Fibroblast of skin of right biceps (primary cell): ENCODE measurements at places on chromosomes 12 and 14.

GRCh38 chr12:76520348-76520747, 39.2 kb downstream of the OSBPL8 start:
- no peak for DNase-seq

- peak; percentile 91 for DNase-seq
Measured at GRCh38 chr12:22729957-22730443, 105.0 kb downstream of the ETNK1 start.

GRCh38 chr12:50740307-50740706, 23.6 kb upstream of the ATF1 start:
- no peak for DNase-seq

DNA sequence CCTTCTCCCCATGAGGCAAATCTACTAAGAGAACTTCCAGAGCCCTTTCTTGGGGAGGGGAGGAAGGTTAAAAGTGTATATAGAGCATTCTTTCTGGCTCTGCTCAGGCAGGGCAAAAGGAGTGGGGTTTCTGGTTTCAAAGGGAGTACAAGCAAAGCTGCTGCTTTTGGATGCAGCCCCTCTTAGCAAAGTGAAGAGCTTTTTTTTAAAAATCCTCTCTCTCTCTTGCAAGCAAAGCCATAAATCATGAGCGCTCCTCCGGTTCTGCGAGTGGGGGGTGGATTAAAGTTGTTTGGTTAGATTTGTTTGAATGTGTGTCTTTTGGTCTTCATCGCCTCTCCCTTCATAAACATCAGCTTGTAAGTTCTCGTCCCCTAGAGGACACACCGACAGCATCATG, 546.6 kb upstream of the TBX3 start:
- peak; percentile 64 for DNase-seq

GRCh38 chr12:124309231-124309630, 14.3 kb downstream of the RFLNA start:
- no peak for DNase-seq

GRCh38 chr12:15289192-15289591, 33.1 kb upstream of the PTPRO start:
- peak; percentile 19 for DNase-seq

- no peak for DNase-seq
Measured at GRCh38 chr12:88566430-88566829, 13.8 kb downstream of the KITLG start.

DNA sequence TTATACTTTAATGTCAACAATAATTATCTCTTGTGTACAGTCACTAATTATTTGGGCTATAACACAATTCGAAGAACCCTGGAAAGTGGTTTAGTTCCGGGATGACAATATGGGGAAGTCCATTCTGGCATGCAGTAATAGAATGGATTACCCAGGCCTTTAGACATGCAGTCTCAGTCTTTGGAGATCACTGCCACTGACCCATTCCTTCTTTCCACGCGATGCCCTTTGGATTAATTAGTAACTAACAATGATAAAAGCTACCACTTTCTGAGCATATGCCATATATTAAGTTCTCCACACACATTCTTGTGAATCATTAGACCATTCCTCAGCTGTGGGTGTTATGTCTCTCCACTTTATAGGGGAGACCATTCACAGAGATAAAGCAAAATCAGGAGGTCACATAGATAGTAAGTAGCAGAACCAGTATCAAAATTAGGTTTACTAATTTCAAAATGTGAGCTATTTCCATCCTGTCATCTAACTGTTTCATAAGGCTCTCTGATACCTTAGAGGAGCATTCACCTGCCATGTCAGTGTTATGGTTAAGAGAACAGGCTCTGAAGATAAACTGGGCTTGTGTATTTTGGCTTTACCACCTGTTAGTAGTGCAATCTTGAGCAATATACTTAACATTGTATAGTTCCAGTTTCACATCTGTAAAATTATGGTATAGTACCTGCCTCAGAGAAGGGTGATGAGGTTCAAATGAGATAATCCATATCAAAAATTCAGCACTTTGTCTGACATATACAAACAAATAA, 27.2 kb upstream of the KCNJ8 start:
- DNase-seq = no peak

DNA sequence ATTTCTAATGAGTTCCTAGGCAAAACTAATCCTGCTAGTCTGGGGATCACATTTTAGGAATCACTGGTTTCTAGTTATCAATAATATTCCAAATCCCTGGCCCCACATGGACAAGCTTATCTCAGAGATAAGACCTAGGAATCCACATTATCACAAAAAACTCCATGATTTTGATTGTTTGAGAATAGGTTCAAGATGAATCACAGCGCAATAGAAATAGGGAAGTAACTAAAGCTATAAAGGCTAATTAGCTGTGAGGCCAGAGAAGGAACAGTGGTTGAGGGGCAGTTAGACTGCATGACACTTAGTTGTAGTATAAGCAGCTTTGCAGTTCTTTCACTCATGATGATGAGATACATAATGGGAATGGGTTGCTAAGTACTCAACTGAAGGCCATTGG, 13.1 kb upstream of the ATP5F1B start:
- no peak for DNase-seq

GRCh38 chr14:67413806-67414769, 2.1 kb upstream of the PLEK2 start:
- DNase-seq = peak; percentile 93

GRCh38 chr12:77924703-77925102, 94.0 kb downstream of the NAV3 start:
- DNase-seq = peak; percentile 94

DNA sequence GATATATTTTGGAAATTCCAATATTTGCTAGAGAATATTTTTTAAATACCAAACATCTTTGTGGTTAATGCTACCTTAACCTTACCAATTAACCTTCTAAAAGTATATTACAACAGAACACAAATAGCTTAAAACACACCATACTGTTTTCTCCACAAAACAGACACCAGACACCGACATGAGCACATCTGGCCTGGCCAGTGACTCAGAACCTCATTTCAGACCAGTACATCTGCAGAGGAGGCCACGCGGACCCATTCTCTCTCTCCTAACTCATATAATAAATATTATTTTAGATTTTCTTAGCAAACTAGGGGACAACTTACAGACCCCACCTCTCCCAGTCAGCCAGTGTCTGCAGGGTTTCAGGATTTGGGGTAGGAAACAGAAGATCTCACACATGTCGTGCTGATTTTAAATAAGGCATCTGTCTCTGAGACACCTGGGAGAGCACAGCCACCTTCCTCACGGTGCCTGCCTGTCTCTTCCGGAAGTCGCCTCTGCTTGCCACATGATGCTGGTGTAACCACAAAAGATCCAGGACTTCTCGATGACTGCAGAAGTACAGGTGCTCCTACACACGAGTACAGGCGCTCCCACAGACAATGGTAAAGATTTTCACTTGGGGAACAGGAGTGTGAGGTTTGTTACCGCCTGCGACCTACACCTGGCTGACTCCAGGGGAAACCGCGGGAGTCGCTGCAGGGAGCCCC, 9.7 kb upstream of the ANKLE2 start:
- DNase-seq = no peak

DNA sequence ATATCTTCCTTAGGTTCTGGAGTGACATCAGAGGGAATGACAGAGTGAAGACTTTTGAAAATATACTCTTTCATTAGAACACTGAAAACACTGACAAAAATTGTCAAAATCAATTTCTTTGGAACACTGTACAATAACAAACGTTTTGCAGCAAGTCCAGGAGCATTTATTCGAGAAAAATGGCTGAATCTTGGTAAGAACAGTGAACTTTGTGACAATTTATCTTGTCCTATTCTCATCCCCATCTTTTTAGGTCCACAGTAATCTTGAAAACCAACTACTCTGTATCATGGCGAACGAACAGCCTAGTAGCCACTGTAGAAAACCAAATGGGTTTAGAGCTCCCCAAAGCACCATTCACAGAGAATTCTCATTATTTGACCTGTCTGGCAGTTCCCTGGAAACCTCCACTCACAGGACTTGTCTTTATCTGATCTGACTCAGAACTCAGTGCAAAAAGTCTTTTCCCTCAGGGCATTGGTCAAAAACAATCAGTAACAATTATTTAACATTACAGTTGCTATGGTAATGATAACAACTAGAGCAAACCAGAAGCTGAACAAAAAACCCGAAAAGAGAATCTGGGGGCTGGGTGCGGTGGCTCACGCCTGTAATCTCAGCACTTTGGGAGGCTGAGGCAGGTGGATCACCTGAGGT, 20.3 kb upstream of the PPP2R5E start:
- peak; percentile 11 for DNase-seq

DNA sequence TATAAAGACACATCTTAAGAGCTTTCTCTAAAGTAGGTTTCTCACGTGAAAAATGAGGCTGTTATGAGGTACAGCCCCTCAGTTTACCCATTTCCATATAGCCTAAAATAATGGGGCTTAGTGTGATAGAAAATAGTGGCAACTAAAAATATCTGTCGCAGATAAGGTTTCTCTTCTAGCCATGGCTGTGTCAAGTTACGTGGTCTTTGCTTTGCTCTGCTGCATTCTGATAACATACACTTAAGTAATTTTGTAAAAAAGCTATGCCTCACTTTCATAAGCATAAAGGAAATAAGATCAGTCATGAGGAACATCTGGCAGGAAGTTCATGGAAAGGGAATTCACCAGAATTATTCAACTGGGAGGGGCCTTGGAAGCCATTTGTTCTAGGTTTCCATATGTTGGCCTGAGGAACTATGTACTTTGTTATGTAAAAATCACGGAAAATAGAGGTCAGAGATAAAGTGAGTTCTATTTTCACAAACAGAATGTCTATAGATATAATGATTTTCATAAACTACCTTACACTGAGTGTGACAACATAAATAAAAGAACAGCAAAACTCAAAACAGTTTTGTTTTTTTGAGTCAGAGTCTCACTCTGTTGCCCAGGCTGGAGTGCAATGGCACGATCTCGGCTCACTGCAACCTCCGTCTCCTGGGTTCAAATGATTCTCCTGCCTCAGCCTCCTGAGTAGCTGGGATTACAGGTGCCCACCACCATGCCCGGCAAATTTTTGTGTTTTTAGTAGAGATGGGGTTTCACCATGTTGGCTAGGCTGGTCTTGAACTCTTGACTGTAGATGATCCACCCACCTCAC, 195.6 kb upstream of the KRR1 start:
- peak; percentile 73 for DNase-seq

GRCh38 chr12:98371419-98371818, 144.0 kb upstream of the TMPO start:
- no peak for DNase-seq

DNA sequence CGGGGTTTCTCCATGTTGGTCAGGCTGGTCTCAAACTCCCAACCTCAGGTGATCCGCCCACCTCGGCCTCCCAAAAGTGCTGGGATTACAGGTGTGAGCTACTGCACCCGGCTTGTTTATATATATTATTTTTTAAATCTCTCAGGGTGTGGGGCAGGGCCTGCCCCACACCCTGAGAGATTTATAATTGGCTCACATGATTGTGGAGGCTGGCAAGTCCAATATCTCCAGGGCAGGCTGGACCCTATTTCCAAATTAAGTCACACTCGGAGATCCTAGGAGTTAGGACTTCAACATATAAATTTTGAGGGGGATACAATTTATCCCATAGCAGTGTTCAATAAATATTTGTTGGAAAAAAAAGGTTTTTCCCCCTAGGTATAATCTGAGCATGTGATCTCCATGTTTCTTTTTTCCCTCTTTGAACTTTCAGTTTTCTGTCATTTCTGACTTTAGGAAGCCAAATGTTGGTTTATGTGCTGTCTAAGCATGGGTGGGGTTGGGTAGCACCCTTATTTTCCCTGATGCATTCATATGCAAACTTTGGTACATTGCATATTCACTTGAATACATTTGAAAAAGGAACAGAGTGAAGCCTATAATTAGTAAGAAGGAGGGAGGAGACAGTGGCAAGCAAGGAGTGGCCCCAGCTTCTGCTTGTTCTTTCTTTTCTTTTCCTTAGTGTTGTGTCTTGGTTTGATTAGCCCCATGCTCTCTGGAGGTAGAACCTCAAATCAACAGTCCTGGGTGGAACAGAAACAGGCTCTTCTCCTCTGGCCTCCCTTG, 8.7 kb upstream of the A2ML1 start:
- no peak for DNase-seq

DNA sequence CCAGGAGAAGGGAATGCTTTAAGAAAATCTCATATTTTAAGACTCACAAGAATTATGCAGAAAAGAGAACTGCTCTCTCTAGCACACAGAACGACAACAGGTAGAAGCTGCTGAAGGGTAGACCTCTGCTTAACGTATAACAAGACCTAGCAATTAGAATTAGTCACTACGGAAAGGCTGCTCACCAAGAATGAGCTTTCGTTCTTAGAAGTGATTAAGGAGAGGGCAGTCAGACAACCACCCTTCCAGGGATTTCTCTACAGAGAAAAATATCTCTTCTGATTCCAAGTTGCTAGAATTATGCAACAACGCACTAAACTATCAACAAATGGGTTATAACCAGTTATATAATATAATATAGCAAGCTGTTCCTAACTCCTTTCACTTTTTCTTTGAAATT, 18.6 kb downstream of the LRIG3 start:
- no peak for DNase-seq

DNA sequence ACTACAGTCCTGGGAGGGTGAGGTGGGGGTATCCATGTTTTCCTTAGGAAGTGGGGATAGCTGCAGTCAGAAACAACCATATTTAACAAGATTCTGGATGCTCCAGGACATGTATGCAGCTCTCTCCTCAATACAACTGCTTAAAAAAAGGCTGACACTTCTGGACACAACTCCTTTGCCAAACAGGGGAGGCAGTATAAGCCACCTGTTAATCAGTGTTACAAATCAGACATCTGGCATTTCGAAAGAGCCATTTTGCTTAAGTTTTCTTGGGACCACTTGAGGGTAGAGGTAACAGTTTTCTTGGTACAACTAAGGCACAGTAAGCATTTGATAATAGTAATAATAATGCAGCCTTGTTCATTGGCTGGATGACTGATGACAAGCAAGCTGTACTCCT, 47.1 kb downstream of the RPGRIP1 start:
- no peak for DNase-seq

- no peak for DNase-seq
Measured at GRCh38 chr14:99570544-99571302, 33.3 kb downstream of the CCDC85C start.

DNA sequence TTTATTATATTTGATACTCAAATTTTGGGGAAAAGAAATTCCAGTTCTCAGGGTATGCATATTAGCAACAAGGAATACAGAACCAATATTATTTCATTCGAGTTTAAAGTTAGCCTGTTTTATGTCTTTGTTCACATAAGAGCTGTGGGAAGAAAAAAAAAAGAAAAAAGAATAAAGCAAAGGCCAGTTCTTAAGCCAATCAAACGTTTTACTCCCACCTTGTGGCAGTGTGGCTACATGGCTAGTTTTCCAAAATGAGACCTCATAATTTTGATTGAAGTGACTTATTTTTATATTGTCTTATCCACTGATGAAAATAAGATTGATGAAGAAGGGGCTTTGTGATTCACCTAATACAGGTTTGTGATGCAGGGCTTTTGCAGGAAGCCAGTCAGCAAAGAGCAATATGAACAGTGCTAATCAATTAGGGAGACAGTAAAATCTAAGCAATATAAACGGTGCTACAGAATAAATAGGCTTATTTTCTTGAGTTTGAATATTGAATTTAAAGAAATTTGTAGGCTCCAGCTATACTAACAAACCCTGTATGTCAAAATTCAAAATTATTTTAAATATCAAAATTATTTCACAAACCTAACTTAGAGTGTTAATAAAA, 624.1 kb upstream of the FOXG1 start:
- DNase-seq = no peak
